Hypothalamus (tissue), 51 donors: ENCODE measurements at places on chromosomes 4 and X.

GRCh38 chr4:111454961-111455360 is 690.3 kb upstream of the FAM241A start:
- no peak for DNase-seq

- DNase-seq = no peak
Measured at GRCh38 chr4:27198246-27198645, 337.6 kb downstream of the STIM2 start.

DNA sequence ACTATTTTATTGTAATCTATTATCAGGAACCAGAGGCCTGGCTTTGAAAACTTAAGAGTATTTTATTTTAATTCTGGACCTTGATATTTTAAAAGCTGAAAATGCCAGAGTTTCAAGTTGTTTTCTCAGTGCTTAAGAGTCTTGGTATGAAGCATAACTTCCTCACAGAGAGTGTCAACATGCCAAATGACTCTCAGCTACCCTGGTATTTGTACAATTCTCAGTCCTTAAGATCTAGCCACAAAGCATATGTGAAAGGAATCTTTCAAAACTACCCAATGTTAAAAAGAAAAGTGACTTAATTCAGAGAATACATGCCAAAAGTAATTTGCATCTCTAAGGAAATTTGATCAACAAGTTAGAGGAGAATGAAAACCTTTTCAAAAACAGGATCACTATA is 171.9 kb downstream of the DKK2 start:
- no peak for DNase-seq

DNA sequence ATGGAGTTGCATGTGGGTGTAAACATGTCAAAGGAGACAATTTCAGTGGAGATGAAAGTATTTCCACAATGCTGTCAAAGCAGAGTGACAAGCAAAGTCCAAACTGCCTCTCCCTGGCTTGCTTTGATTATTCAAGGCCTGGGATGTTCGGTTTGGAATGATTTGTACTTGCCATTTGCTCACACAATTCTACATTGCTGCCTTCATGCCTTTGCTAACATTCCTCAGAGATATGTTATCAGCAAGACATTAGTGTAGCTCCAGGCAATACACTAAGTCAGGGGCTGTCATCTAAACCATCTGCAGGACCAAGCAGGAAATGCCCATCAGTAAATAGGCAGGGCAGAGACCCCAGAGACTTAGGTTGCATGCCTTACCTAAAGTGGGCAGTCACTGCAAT is 79.6 kb upstream of the C1QTNF7 start:
- no peak for DNase-seq

- DNase-seq = no peak
Measured at GRCh38 chr4:73865431-73866096, 3.6 kb upstream of the CXCL1 start.
